ENCODE measurements at places on chromosomes 3 and 15. TPM values are rescaled to one million over a fixed set of nuclear protein-coding genes. Genes with fewer than 3 reads are reported as not detected.

GRCh38 chr3:27963519-27963918, 241.4 kb upstream of the EOMES start:
- H3K27ac ChIP-seq = no peak overlapping the region
- no peaks in the 10 kb centered on the region for H3K27me3 ChIP-seq
- H3K4me1 ChIP-seq = no peaks in the 10 kb centered on the region

GRCh38 chr3:194265505-194265892, 85.6 kb downstream of the CPN2 start:
- H3K36me3 ChIP-seq = no peaks in the 10 kb centered on the region
- no peak for DNase-seq
- H3K27me3 ChIP-seq = no peaks in the 10 kb centered on the region
- peak overlapping the region; percentile 80 for H3K27ac ChIP-seq

DNA sequence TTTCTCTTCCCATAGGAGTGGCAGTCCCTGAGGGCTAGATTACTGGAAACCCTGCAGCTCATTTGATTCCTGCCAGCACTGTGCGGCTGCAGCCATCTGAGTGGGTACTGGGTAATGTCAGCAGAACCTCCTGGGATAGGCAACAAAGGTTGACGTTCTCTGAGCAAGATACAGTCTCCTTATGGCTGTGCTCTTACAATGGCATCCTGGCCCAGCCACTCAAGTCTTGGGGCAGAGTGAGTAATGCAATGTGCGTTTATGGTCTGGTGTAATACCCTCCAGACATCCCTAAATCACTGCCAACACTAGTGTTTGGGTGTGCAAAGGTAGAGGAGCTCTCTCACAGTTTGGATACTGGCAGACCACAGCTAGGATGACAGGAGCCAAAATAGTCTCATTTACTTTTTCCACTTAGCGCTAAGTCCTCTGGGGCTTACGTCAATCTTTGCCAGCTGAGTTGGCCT, 775.8 kb downstream of the ZNF385D start:
- no peaks in the 10 kb centered on the region for H3K4me1 ChIP-seq
- no peaks in the 10 kb centered on the region for H3K36me3 ChIP-seq
- DNase-seq = no peak
- no peak overlapping the region for H3K4me3 ChIP-seq
- H3K27ac ChIP-seq = no peak overlapping the region

- no peaks in the 10 kb centered on the region for H3K27me3 ChIP-seq
- no peak for DNase-seq
- H3K4me1 ChIP-seq = no peaks in the 10 kb centered on the region
- H3K27ac ChIP-seq = no peak overlapping the region
- peaks cover 79% of the 10 kb centered on the region for H3K36me3 ChIP-seq
- H3K4me3 ChIP-seq = no peak overlapping the region
Measured at GRCh38 chr3:50050361-50050760, 38.4 kb upstream of the RBM5 start.

DNA sequence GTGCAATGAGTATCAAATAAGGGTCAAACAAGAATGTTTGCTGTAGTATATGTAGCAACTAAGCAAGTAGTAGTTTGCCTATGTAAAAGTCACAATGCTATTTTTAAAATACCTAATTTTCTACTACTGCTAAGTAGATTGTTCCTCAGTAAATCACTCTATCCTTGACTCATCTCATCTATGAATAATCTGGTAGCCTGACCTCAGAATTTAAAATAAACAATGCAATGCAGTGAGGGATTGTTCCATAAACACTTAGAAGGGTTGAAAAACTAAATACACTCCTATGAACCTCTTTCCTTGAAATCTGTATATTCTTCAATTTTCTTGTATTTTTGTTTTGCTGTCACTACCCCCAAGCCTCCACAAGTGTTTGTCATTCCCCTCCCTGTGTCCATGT, 253.3 kb downstream of the TBC1D5 start:
- no peaks in the 10 kb centered on the region for H3K36me3 ChIP-seq
- DNase-seq = no peak
- no peaks in the 10 kb centered on the region for H3K4me1 ChIP-seq
- no peak overlapping the region for H3K4me3 ChIP-seq

DNA sequence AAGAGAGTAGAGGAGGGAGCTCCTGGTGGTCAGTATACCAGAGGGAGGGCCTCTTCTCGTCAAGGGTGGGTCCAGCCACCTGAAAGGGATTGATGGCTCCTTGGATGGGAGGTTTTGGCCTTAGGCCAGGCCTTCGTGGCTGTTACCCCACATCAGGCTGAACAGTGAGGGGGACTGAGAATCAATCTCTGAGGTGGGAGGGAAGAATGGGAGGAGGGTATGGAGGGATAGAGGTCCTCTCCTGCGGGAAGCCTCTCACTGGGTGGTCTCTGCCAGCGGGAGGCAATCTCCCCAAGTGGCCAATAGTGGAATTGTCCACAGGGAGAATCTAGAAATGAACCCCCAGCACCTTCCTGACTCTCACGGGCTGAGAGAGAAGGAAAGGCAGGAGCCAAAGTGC, 53.5 kb downstream of the BSN start:
- no peak overlapping the region for H3K27ac ChIP-seq
- no peak overlapping the region for H3K4me3 ChIP-seq
- H3K27me3 ChIP-seq = no peaks in the 10 kb centered on the region
- DNase-seq = no peak
- no peaks in the 10 kb centered on the region for H3K36me3 ChIP-seq

- no peak overlapping the region for H3K27ac ChIP-seq
- no peak overlapping the region for H3K4me3 ChIP-seq
- H3K27me3 ChIP-seq = no peaks in the 10 kb centered on the region
- peaks cover 3% of the 10 kb centered on the region for H3K4me1 ChIP-seq
Measured at GRCh38 chr15:57205996-57206395, 170.3 kb upstream of the CGNL1 start.

- H3K4me1 ChIP-seq = no peaks in the 10 kb centered on the region
- no peaks in the 10 kb centered on the region for H3K27me3 ChIP-seq
- no peak for DNase-seq
Measured at GRCh38 chr3:175153595-175153994, 294.5 kb downstream of the NAALADL2 start.

- no peak for DNase-seq
- no peaks in the 10 kb centered on the region for H3K27me3 ChIP-seq
- peak overlapping the region; percentile 79 for H3K27ac ChIP-seq
- H3K4me1 ChIP-seq = peaks cover 40% of the 10 kb centered on the region
- H3K36me3 ChIP-seq = no peaks in the 10 kb centered on the region
Measured at GRCh38 chr3:111802163-111802625, 56.9 kb upstream of the PHLDB2 start.

DNA sequence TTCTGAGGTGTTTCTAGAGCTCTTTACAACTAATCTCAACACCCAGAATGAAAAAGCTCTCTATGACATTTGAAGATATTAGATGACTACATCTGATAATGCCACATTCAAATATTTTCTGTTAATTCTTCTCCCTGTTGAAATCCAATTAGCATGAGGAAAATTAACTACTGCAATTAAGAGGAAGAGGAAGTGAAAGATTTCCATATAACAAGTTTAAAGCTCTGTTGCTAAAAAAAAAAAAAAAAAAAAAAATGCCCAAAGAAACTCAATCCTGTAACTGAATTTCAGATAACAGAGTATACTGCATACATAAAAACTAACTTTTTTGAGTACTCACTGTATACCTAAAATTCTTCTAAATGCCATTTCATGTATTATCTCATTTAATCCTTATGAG, 109.8 kb downstream of the TNIK start:
- no peak overlapping the region for H3K27ac ChIP-seq
- H3K36me3 ChIP-seq = no peaks in the 10 kb centered on the region
- peaks cover 13% of the 10 kb centered on the region for H3K4me1 ChIP-seq
- no peak for DNase-seq
- H3K4me3 ChIP-seq = no peak overlapping the region

DNA sequence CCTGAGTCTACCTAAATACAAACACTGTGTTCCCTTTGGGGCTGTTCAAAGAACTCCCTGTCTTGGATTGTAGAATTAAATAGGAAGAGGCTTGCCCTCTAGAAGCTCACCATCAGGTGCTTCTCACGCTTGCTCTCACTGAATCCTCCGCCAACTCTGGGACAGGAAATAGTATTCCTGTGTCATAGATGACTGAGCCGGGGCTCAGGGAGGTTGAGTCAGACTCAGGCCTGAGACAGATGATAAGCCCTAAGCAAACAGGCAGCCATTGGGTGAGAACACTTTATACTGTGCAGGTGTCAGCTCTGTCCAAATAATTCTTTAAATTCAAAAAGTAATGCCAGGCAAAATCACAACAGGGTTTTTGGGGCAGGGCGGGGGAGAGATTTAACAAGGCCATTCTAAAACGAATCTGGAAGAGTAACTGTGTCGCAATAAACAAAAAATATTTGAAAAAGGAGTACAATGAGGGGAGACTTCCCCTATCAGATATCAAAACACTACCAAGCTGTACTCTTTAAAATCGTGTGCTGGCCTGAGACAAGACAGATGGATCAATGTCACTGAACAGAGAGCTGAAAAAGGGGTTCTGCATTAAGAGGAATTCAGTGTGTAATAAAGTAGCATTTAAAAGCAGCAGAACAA, 59.0 kb downstream of the EPHB3 start:
- H3K4me3 ChIP-seq = no peak overlapping the region
- H3K36me3 ChIP-seq = no peaks in the 10 kb centered on the region
- DNase-seq = no peak
- no peaks in the 10 kb centered on the region for H3K27me3 ChIP-seq

DNA sequence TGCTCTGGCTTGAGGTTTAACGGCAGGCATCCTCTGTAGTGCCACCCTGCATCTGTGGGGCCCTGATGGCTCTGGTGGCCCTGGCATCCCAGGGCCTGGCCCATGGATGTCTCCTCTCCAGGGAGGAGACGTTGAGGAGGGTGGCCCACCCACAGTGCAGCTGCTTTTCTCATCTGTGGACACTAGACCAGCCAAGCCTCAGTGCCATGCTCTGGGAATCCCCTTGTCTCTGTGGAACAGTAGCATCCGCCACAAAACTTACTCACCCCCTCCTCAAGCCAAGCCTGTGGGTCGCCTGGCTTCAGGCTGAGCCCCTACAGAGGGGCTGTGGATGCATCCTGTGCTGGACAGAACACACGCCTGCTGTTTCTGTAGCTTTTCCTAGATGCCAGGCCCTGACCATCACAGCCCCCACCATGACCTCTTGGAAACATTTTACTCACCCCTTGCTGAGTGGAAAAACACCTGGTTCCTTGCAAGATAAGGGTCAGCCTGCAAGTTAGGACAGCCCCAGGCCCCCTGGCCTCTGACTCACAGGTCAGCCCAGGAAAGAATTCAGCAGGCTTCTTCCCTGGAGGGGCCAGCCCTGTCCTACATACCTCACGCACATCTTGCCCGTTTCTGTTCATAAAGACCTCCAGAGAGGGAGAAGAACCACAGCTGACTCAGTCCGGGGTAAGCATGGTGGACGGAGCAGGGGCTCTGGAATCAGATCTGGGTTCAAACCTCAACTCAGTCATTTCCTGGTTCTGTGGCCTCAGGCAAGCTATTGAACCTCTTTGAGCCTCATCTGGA, 19.0 kb downstream of the PAK6 start:
- H3K4me1 ChIP-seq = peaks cover 9% of the 10 kb centered on the region
- DNase-seq = no peak
- H3K27me3 ChIP-seq = peaks cover 2% of the 10 kb centered on the region

DNA sequence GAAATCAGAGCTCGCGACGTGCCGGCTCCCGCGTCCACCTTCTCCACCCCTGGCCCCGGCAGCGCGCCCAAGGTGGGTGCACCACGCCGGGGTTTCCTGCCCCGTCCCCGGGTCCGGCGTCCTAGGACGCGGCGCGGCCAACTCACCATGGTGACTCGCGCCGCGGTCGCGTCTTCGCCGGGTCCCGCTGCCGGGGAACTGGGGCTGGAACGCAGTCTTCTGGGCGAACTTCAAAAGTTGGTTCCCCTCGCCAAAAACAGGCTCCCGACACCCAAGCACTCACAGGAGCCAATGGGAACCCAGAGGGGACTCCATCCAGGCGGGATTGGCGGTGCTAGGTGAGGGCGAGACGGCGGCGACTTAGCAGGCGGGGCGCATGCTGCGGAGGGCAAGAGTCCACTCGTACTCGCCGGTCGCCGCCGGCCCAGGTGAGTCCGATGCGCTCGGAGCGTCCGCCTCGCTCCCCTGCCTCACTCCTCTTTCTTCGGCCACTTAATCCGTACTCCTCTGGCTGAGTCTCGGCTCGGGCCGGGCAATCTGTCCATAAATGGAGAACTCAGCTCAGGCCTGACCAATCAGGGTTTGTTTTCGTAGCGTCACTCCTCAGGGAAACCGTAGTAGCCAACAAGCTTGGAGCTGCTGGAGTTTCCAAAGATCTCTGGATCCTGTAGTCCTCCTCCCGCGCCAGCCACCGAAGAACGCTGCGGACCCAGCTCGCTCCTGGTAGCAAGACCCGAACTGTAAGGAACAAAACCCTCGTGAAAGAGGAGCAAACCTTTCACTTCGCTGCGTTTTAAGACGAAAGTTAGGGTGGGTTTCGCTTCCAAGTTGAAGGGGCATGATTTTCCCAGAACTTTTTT, at the start of gene MYO1E:
TSS of gene MYO1E (minus strand) at position 520 of the 860 bp plus-strand sequence. CDS start at position 149, 371 bp downstream.
- DNase-seq = peak; percentile 96
- H3K4me3 ChIP-seq = peak within 1 kb of the TSS; percentile 99
- H3K27ac ChIP-seq = peak within 1 kb of the TSS; percentile 98
- peaks cover 25% of the 10 kb centered on the region for H3K4me1 ChIP-seq

GRCh38 chr15:73990250-73991005, 1.7 kb downstream of the STOML1 start:
- peaks cover 23% of the 10 kb centered on the region for H3K36me3 ChIP-seq
- H3K27ac ChIP-seq = peak overlapping the region; percentile 85
- H3K27me3 ChIP-seq = no peaks in the 10 kb centered on the region
- H3K4me1 ChIP-seq = peaks cover 89% of the 10 kb centered on the region
- no peak for DNase-seq
- H3K4me3 ChIP-seq = peak overlapping the region; percentile 76

Gene EOMES
- not detected for total RNA-seq

Gene COL6A5
- not detected for total RNA-seq

Gene CAMP
- not detected for total RNA-seq

Gene ZNF35
- total RNA-seq = 18.7 TPM

Gene SECISBP2L
- 41.5 TPM for total RNA-seq

Gene FILIP1L
- 120 TPM for total RNA-seq

Gene PLSCR5
- not detected for total RNA-seq

Gene TMOD2
- 18.9 TPM for total RNA-seq

Gene KIAA1143
- total RNA-seq = 33.9 TPM

All from esophagus muscularis mucosa (tissue), 4 donors.